ENCODE measurements at places on chromosomes 12 and 14.

DNA sequence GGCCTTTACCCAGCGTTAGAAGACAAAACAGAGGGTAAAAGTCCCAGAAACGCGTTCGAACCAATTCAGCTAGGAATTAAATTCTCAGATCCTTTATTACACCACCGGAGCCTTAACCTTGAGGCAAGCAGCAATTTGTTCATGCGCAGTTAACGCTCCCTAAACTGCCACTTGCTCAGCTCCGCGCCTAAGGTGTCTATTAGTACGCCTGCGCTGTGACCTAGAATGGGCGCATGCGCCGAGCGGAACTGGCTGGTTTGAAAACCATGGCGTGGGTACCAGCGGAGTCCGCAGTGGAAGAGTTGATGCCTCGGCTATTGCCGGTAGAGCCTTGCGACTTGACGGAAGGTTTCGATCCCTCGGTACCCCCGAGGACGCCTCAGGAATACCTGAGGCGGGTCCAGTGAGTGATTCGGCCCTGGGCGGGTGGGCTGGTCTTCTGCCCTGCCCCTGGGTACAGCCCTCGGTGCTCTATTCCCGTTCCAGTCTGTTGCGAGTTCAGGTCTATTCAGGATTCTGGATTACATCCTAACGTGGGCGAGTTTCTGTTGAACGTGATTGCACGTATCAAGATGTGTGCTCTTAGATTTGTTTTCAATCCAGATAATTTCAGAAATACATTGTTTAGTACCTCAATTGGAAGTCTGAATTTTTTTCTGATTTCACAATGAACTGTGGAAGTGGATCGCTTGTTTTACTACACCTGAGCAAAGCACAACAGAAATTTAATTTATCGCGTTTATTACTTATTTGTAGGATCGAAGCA lies at the start of gene GEMIN2:
Gene GEMIN2 (plus strand): TSS at position 251 of the 766 bp plus-strand sequence. CDS start 16 bp downstream, at position 267.
- peak; percentile 82 for DNase-seq

- no peak for DNase-seq
These were observed 62.6 kb downstream of the SPPL3 start for GRCh38 chr12:120841525-120841924.

- peak; percentile 72 for DNase-seq
These were observed 11.9 kb downstream of the CFAP54 start for GRCh38 chr12:96501133-96501761.

GRCh38 chr14:23631702-23632460 lies 4.3 kb upstream of the DHRS2 start:
- DNase-seq, result peak; percentile 70

- no peak for DNase-seq
These were observed 37.7 kb downstream of the MDGA2 start for GRCh38 chr14:47637753-47638152.

DNA sequence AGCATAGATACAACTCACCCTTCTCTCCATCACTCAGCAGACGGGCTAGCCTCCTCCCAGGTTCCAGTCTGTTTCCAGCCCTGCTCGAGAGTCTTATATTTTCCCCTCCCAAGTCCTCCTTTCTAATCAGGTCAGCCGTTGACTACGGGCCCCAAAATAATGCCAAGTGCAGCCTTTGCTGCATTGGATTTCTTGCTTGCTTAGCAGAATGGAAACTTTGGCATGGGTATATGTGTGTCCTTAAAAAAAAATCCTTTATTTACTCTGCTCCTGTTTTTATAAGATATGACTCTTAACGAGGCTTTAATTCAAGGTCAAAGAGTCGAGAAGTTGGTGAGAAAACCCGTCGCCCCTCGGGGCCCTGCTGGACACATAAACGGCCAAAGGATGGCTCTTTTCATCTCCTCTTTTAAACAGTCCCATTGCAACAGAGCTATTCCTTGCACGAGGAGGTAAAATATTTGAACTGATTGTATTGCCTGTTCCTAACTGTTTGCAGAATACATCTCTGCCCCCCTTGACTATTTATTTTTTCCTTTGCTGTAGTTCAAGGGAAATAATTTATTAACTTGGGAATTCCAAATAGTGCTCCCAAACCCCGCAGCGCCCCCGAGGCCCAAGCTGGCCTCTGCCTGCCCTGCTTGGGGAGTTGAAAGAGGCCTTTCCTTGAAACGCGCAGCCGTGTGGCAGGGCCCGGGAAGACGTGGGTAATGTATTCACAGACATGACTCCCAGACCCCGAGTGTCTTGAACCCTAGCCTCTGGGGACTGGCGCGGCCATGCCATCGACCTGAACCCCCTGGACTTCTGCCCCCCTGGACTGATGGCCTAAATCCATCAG lies 156.5 kb upstream of the MYL2 start:
- no peak for DNase-seq

GRCh38 chr14:65428691-65429090 lies 16.2 kb downstream of the FUT8 start:
- DNase-seq, result no peak

- DNase-seq, result no peak
These were observed 78.4 kb upstream of the PARP11 start for GRCh38 chr12:3951380-3952135.

DNA sequence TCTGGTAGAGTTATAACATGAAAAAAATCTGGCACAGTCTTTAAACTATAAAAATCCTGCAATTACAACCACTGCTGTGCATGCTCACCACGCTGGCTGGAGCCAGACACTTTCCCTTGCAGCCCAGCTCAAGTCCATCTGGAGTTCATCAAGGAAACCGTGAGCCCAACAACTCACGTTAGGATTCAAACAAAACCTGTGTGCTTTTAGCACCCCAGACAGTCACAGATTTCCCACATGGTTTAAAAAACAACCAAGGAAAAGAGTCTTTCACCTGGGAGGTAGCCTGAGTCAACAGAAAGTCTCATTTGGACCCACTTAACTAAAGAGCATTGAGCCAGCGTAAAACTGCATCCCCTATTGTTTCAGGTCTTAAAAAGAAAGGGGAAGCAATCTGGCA lies 4.7 kb downstream of the LRIG3 start:
- no peak for DNase-seq

DNA sequence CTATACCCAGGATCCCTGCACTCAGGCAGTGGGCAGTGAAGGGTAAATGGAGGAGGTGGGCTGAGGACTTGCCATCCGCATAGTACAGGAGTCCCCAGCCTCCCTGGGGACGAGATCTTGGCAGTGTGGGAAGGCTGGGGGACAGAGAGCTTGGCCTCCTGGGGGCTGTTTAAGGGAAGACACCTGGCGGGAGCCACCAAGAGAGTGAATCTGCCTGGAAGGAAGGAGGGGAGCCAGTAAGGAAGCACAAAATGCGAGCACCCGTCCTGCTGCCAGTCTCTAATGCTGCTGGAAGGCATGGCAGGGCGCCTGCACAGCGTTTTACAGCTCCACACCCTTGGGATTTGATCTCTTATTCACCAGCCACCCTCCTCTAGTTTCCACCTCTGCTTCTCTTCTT lies 7.4 kb upstream of the KRT2 start:
- DNase-seq, result no peak

GRCh38 chr14:52304248-52304904 lies 9.7 kb upstream of the PTGER2 start:
- no peak for DNase-seq

- no peak for DNase-seq
These were observed 2.9 kb downstream of the ACVRL1 start for GRCh38 chr12:51910168-51910567.

GRCh38 chr14:32719601-32720000 lies 219.1 kb upstream of the NPAS3 start:
- no peak for DNase-seq

GRCh38 chr14:102479777-102480176 lies 29.8 kb downstream of the ANKRD9 start:
- DNase-seq, result no peak

DNA sequence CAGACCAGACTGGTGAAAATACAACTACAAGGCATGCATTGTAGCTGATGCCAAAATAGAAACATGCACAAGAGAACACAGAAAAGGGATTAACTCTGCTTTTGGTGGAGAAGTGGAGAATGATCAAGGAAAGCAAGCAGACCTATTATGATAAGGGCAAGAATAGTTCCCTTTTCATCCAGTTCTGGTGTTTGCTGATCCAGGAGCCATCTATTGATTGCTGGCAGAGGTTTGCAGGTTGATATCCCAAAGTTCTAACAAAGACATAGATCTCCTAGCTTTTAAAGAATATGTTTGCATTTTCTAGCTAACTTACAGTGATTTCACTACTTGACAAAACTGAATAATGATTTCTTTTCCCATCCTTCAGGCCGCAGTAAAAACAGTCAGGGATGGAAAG lies 166.2 kb upstream of the CDKN3 start:
- no peak for DNase-seq
